ENCODE measurements at places on chromosomes 3 and 15.
A peak's percentile ranks its signal among the peaks of the same experiment; 100 is the strongest.

- no peak for DNase-seq
Measured at GRCh38 chr15:56537881-56538280, 72.9 kb upstream of the MNS1 start.

- no peak for DNase-seq
Measured at GRCh38 chr15:71223516-71223915, 108.2 kb downstream of the THSD4 start.

- DNase-seq, result no peak
Measured at GRCh38 chr15:40102897-40103858, 5.5 kb downstream of the BMF start.

DNA sequence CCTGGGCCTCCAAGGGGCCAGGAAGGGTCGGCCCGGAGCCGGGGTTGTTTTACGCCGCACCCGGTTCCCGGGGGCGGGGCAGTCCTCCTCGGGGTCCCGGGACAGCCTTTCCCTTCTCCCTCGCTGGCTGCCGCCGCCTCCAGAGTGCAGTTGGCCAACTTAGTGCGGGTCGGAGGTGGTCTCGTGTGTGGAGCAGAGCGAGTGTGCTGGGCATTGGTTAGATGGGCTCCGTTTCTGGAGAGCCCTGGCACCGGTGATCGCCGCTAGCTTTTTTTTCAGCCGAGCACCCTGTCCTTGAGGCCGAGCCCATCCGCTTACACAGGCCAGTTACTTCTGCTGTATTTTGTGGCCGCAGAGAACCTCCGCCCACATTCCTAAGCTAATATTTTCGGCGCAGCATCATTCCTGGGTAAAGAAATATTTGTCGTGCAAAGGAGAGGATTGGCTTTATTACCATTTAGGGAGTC is 585 bp downstream of the KIF23 start:
- DNase-seq, result peak; percentile 7

Measured in stimulated activated CD4-positive, alpha-beta T cell treated with anti-CD3 and anti-CD28 coated beads, Interleukin-4, amount 100 ng/mL, for 4 hours (primary cell).